ENCODE measurements at places on chromosomes 12 and 14. TPM values are rescaled to one million over a fixed set of nuclear protein-coding genes. Genes with fewer than 3 reads are reported as not detected.

Gene TMEM30B
- 1.3 TPM for total RNA-seq

Gene TAS2R19
- 1.8 TPM for total RNA-seq

Gene SYT1
- not detected for total RNA-seq

Gene KERA
- not detected for total RNA-seq

Gene C12orf50
- total RNA-seq = 0.18 TPM

Gene BHLHE41
- not detected for total RNA-seq

Gene KRT72
- 0.15 TPM for total RNA-seq

Gene SLC6A13
- total RNA-seq = 0.35 TPM

Gene ARHGEF40
- total RNA-seq = not detected

Gene RGS6
- 3.1 TPM for total RNA-seq

Gene DACT1
- 0.21 TPM for total RNA-seq
